Lung (tissue), 17 donors: ENCODE measurements at places on chromosomes 12 and 14. TPM values are rescaled to one million over a fixed set of nuclear protein-coding genes. Genes with fewer than 3 reads are reported as not detected.

The SPTLC2 gene
- total RNA-seq: 31.0 TPM

The CHD8 gene
- total RNA-seq: 79.6 TPM

DNA sequence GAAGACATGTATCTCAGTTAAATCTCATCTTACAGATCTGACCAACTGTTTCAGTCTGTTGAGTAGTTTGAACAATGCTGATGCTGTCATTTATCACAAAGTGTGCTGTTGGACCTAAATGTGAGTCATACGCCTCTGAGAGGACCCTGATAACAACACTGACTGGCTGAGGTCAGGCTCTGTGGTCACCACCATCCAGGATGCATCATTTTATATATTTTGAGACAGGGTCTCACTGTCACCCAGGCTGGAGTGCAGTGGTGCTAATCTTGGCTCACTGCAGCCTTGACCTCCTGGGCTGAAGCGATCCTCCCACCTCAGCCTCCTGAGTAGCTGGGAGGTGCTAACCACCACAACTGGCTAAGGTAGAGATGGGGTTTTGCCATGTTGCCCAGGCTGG is 181.0 kb upstream of the RGS6 start:
- no peaks in the 10 kb centered on the region for H3K27me3 ChIP-seq
- no peaks in the 10 kb centered on the region for H3K36me3 ChIP-seq
- H3K4me3 ChIP-seq: no peak overlapping the region
- DNase-seq: no peak
- peaks cover 6% of the 10 kb centered on the region for H3K4me1 ChIP-seq

DNA sequence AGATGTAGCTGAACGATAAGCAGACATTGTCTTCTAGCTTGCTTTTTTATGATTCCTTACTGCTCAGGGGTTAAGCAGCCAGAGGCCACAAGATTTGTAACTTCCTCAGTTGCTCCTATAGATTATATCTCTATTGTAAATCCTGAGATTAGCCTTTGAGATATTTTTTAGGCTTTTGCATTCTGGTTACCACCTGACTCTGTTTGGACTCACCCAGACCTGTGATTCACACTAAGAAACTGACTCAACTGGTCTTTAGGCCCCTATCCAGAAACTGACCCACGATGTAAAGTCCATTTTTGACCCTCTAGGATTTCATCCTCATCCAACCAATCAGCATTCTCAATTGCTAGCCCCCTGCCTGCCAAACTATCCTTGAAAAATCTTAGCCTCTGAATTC is 194.4 kb downstream of the RASSF9 start:
- DNase-seq: no peak
- H3K27ac ChIP-seq: no peak overlapping the region
- no peaks in the 10 kb centered on the region for H3K36me3 ChIP-seq
- H3K4me3 ChIP-seq: no peak overlapping the region
- H3K27me3 ChIP-seq: no peaks in the 10 kb centered on the region

The LHX5 gene
- not detected for total RNA-seq
